Activated CD4-positive, CD25-positive, alpha-beta regulatory T cell treated with anti-CD3 and anti-CD28 coated beads, Interleukin-2, amount 50 U/mL, for 16 hours (primary cell): ENCODE measurements at places on chromosomes 16 and 17.

GRCh38 chr17:4332296-4332970 is 34.0 kb downstream of the UBE2G1 start:
- DNase-seq = no peak

GRCh38 chr16:81936209-81937000 is 74.9 kb downstream of the SDR42E1 start:
- DNase-seq = no peak

- DNase-seq = no peak
Measured at GRCh38 chr16:15425861-15426260, 8.5 kb upstream of the BMERB1 start.

GRCh38 chr17:82878527-82878926 is 38.7 kb upstream of the ZNF750 start:
- DNase-seq = no peak

DNA sequence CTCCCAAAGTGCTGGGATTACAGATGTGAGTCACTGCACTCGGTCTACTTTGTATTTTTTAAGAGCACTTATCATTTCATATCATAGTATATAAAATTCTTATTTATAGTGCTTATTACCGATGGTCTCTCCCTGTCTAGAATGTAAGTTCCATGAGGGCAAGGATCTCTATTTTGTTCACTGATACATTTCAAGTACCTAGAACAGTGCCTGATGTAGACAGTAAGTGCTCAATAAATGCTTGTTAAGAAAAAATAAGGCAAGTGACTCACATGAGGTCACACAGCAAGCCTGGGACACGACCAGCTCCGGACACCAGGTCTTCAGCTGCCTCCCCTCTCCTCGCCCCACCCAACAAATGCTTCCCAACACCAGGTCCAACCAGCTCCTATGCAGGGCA is 23.9 kb downstream of the TRPV3 start:
- DNase-seq = no peak

DNA sequence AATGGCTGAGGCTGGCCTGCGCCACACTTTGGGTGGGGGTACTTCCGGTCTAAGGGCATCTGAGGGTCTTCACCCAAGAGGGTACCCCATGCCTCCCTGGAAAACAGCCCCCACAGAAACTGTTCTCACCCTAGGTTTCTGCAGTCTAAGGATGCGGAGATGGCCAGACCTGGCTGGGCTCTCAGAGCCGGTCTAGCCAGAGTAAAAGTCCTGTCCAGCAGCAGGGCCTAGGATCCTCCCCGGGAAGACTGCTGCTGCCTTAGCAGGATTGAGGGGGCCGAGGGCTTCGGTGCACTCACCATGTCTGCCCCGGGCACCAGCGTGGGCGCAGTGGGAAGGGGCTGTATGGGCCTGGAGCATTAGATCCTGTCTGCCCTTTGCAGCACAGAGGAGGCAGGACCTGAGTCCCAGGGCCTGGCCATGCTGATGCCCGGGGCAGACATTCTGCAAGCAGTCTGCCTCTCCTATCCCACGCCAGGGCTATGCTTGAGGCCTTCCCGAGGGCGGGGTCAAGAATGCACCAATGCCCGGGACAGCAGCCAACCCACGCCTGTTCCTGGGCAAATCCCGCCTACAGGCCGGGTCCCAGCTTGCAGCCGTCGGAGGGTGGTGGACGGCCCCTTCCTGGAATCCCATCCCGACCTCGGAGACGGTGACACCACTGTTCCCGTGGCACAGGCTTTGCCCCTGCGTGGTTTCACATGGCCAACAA is 54.7 kb downstream of the CBFA2T3 start:
- no peak for DNase-seq

GRCh38 chr16:19315889-19316433 is 30.4 kb downstream of the CLEC19A start:
- DNase-seq = no peak

DNA sequence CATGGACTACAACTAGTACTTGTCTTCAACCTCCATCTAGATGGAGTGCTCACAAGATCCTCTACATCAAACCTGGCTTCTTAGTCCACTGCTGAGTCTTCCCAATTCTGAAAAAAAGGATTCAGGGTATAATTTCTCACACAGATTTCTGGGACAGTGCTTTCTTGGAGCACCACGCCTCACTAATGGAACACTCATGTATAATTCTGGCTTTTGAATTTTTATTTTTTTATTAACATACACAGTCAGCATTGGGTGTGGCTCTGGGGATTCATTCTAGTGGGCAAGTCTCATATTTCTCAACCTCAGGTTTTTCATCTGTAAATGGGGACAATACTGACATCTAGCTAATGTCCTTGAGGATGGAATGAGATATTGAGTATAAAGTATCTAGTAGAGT is 696.0 kb downstream of the WWOX start:
- no peak for DNase-seq

DNA sequence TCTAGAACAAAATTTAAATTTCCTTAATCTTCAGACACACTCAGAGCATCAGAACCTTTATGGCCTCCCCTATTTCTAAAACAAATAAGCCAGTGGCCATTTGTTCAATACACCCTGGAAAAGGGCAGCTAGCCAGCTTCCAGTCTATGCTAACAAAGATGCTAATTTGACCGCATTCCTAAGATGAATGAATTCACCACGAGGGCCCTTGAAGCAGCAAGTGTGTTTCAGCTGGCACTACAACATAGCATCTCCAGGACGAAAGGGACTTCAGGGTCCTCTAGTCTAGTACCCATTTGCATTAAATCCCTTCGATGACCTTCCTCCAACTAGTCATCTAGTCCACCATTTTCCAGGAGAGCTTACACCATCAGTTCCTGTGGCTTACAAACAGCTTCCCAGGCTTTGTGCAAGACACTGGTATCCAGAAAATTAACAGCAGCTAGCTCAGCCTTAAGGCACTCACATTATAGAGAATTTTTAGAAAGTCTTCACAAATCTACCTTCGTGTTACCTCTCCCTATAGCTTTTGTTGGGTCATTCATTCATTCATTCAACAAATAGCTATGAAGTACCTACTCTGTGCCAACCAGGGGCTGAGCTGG is 10.9 kb downstream of the KRT37 start:
- no peak for DNase-seq

DNA sequence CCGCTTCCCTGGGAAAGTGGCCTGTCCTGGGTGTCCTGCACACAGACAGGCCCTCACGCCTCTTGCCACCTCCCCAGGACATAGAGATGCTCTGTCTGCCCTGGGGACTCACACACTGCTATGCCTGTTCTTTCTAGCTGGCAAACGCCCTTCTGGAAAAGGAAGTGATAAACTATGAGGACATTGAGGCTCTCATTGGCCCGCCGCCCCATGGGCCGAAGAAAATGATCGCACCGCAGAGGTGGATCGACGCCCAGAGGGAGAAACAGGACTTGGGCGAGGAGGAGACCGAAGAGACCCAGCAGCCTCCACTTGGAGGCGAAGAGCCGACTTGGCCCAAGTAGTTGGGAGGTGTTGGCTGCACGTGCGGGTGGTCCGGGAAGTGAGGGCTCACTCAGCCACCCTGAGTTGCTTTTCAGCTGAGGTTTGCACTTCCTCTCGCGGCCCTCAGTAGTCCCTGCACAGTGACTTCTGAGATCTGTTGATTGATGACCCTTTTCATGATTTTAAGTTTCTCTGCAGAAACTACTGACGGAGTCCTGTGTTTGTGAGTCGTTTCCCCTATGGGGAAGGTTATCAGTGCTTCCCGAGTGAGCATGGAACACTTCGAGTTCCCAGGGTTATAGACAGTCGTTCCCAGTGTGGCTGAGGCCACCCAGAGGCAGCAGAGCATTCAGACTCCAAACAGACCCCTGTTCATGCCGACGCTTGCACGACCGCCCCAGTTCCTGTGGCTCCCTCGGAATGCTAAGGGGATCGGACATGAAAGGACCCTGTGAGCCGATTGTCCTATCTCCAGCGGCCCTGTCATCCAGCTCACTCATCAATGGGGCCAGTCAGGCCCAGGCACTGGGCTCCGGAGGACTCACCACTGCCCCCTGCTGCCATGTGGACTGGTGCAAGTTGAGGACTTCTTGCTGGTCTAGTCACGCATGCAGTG is 3.5 kb upstream of the RPL13 start:
- DNase-seq = peak; percentile 59

DNA sequence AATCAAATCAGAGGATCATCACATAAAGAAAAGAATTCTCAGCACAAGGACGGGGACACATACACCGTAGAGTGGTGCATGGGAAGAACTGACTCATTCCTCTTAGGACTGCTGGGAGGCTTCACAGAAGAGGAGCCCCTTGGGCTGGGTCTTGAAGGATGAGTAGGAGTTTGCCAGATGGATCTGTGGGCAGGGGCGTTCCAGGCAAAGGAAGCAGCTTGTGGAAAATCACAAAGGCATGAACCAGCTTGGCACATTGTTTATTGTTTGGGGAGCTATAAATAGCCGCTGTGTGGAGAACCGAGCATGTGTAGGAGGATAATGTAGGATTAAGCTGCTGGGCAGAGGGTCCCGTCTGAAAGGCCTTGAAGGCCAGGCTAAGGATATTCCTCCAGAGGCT is 5.1 kb upstream of the SLC16A11 start:
- no peak for DNase-seq

- no peak for DNase-seq
Measured at GRCh38 chr16:47627721-47628120, 166.6 kb downstream of the PHKB start.

DNA sequence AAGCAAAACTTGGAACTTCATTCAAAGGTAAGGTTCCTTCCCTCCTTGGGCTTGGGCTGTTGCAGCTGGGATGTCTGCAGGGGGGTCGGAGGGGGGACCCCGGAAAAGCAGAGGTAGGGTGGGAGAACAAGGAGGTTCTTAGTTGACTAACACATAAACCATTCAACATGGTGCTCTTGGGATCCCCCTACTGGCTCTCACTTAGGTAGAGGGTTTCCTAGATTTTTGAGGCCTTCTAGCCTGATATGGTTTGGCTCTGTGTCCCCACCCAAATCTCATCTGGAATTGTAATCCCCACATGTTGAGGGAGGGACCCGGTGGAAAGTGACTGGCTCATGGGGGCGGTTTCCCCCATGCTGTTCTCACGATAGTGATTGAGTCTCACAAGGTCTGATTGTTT is 93.9 kb downstream of the RGS9 start:
- no peak for DNase-seq

- DNase-seq = no peak
Measured at GRCh38 chr17:82399601-82400101, 18.5 kb upstream of the HEXD start.

DNA sequence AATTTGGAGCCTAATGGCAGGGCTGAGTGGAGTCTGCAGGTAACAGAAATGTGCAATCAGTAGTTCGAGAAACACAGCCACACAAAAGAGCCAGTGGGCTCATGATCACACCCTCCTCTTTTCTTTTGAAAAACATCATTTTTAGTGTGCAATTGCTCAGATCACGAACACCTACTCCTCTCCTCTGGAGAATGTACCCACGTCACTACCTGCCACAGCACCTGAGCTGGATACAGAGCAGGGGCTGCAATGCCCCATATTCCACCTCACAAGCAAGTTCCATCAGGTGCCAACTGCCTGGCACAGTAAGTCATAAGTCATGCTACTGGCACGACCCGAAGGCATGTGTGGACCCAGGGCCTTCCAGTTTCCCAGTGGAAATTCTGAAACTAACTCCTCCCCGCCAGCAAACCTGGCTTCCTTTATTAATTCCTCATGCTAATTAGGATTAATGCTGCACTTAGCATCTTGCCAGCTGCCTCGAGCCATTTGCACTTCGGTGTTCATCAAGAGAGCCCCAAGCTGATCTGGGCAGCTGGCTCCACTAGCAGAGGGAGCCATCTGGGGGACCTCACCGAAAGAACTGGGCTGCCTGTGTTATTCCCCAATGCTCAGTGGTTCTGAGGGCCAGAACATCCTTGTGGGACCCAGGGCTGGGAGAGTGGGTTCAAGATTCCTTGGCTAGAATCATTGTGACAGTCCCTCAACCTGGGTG is 2.4 kb downstream of the CACNG4 start:
- DNase-seq = no peak

DNA sequence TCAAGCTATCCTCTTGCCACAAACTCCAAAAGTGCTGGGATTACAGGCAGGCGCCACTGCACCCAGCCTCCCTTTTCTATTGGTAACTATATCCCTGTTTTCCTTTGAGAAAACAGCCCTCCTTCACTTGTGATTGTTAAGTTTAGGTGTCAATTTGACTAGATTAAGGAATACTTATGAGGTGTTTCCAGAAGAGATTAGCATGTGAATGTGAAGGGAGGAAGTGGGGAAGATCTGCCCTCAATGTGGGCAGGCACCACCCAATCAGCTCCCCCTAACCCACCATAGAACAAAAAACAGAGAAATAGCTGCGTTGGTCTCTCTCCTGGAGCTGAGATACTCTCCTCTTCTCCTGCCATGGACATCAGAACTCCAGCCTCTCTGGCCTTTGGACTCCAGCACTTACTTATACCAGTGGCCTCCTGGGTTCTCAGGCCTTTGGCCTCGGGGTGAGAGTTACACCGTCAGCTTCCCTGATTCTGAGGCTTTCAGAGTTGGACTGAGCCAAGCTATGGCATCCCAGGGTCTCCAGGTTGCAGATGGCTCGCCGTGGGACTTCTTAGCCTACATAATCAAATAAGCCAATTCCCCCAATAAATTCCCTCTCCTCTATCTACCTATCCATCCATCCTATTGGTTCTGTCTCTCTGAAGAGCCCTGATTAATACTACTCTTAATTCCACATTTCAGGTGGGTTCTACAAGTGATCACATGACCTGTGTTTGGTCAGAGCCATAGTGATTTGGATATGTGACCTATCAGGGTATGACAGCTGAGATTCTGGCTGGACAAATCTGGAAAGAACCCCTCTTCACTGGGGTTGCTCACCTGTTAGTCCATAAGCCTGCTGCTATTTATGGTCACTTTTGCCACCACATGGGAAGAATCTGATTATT is 12.0 kb upstream of the STAT3 start:
- no peak for DNase-seq

DNA sequence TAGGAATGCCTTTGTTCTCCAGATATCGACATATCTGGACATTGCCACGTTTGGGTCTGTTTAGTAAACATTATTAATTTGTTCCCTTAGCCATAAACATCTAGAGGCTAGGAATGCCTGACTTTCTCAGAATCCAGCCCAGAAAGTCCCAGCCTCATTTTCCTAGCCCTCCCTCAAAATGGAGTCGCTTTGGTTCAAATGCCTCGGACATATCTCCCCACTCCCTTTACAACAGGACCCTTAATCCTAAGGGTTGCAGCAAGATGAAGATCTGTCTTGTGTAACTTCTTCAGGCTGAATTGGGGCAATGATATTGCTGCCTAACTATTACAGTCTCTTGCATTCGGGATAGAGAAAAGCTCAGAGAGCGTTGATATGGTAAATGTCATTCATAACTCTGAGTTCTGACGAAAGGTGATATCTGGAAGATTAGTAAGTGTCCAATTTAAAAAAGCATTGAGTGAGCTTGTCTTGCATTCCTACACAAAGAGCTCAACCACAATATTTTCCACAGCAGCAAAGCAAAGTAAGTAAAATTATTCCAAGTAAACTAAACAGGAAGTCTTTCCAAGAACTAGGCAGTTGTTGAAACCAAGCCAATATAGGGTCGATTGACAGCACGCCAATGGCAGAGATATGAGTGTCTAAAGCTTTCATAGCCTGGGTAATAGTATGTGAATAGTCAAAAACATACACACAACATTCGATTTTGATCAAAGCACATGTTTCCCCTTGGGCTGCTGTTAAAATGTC is 46.0 kb upstream of the ARL4D start:
- no peak for DNase-seq
